Smooth muscle cell of the umbilical artery (primary cell): ENCODE measurements at places on chromosomes 2 and 18. TPM values are rescaled to one million over a fixed set of nuclear protein-coding genes. Genes with fewer than 3 reads are reported as not detected.

RNF152 gene
- total RNA-seq, result 11.9 and 26.0 TPM in 2 replicates

CD302 gene
- total RNA-seq, result 2.4 and 3.0 TPM in 2 replicates

TMEM37 gene
- 0.30 TPM in 1 of 2 replicates, not detected in the other for total RNA-seq

FAM228A gene
- under 0.01 and 0.65 TPM in 2 replicates for total RNA-seq

ATOH8 gene
- total RNA-seq, result 4.7 and 15.4 TPM in 2 replicates
